ENCODE measurements at places on chromosomes 7 and 10.

GRCh38 chr10:43925793-43926192, 277.1 kb upstream of the ZNF32 start:
- DNase-seq = no peak

GRCh38 chr7:35993113-35993512, 159.9 kb upstream of the EEPD1 start:
- no peak for DNase-seq

GRCh38 chr7:7304705-7305450, 122.5 kb downstream of the C1GALT1 start:
- DNase-seq = no peak

DNA sequence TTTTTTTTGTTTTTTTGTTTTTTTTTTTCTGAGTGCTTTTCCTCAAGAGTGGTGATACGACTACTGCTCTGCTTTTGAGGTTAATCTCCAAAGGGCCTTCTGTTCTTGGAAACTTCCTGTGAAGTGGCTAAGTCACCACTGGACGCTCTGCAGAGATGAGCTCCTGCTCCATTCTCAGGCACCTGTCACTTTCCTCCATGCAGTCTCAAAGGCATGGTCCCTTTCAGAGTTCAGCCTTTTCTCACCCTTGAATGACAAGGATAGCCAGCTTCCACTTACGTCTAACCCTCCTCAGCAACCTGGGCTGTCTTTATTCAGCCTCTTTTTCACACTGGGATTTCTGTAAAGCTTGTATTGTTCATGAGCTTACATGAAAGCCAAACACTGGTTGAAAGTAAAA, 65.8 kb downstream of the BMPER start:
- peak; percentile 18 for DNase-seq

DNA sequence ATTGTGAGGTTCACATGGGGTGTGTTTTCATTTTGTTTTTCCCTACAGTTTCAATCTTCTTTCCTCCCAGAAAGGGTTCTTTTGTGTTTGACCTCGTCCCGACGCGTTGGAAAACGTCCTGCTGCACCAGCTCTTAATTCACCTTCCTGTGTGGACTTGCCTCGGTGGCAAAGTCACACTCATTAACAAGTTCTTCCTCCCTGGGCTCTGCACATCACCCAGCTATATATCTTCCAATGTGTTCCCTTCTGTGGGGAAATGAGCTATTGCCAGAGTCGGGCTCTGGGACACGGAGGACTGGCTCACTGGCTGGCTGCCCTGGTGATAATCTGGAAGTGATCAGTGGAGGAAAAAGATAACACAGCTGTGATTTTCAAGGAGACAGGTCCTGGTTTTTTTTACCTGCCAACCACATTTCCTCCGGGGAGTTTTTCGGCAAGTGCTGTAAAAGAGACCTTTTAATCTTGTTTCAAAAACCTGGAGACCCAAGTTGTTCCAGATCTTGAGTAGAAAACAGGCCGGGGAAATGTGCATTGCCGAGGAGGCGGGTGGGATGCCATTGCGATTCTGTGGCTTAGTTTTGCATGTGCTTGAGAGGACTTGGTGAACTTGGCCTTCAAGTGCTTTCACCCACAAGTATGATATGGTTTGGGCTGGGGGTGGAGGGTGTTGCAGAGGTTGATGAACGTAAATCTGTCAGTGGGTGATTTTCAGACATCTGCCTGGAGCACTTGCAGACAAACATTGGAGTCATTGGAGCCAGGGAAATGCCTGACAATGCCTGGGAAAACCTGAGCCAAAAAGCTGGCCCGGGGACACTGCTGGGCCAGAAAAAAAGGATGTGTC, 96.5 kb upstream of the CREB5 start:
- DNase-seq = peak; percentile 54

DNA sequence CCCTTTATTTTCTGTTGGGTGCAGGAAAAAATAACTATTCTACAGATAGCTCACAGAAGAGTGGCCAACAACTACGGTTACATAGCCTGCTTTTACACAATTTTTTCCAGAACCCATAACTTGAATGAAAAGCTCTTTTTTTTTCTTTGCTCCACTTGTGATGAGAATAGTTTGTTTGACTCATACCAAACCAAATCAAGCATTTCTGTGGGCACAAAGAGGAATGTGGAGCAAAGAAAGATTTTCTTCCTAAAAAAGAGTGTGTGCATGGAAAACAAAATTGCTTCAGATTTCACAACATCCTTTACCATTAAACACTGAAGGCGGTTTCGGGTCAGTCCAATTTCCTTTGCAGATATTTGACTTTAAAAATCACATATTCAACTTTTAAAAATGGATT, 54.8 kb upstream of the RAB11FIP2 start:
- DNase-seq = peak; percentile 21

DNA sequence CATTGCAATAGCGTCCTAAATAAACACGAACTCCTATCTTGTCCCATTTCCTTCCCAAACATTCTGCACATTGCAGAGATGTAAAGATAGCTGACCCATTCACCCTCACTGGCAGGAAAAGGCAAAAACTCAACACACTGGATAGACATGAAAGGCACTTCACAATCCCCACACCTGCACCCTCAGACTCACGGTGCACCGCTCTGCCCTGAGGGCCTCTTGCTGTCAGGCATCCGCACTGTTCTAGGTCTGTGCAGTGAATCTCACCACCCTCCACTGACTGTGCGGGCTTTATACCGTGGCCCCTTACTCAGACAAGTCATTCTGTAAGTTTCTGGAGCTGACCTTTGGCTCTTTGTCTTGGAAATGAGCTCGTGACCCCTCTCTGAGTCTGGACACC, 42.9 kb upstream of the PARD3 start:
- no peak for DNase-seq

DNA sequence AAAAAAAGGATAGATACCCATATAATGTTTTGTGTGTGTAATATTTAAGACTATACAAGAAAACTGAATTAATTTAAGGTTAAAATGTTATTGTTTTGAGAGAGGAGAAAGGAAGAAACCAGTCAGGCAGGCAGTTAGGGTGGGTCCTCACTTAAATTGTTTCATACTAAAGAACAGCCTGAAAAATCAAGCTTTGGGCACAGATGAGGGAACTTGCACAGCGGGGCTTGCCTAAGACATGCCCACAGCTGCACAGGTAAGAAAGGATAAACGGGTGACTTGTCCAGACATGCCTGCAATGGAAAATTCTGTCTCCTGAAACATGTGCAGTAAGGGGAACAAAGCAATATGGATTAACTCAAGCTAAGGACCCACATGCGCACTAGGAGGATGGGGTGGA, 158.4 kb downstream of the BBS9 start:
- no peak for DNase-seq

DNA sequence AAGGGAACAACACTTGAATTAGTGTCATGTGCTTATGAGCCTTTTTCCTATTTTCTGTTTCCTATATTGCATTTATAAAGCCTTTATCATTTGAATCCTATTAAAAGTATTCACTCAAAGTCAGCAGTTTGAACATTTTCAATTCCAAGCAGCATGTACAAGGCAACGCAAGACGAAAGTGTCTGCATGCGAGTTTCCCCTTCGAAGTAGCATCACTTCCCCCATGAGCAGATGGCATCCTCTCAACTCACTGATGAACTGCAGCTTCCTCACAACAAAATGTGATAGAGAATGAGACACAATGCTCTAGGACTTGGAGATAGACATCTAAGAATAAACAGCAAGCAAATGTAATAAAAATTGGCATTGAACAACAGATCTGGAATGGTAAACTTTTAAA, 270.7 kb downstream of the PRPF18 start:
- no peak for DNase-seq

GRCh38 chr7:36272567-36273269, 116.9 kb upstream of the ANLN start:
- no peak for DNase-seq

- DNase-seq = no peak
These were observed 229.7 kb downstream of the GFRA1 start for GRCh38 chr10:116043304-116043703.

- no peak for DNase-seq
These were observed 98.3 kb downstream of the FOXL3 start for GRCh38 chr7:388023-388960.

GRCh38 chr10:80158598-80159127, 26.1 kb downstream of the PLAC9 start:
- peak; percentile 99 for DNase-seq

DNA sequence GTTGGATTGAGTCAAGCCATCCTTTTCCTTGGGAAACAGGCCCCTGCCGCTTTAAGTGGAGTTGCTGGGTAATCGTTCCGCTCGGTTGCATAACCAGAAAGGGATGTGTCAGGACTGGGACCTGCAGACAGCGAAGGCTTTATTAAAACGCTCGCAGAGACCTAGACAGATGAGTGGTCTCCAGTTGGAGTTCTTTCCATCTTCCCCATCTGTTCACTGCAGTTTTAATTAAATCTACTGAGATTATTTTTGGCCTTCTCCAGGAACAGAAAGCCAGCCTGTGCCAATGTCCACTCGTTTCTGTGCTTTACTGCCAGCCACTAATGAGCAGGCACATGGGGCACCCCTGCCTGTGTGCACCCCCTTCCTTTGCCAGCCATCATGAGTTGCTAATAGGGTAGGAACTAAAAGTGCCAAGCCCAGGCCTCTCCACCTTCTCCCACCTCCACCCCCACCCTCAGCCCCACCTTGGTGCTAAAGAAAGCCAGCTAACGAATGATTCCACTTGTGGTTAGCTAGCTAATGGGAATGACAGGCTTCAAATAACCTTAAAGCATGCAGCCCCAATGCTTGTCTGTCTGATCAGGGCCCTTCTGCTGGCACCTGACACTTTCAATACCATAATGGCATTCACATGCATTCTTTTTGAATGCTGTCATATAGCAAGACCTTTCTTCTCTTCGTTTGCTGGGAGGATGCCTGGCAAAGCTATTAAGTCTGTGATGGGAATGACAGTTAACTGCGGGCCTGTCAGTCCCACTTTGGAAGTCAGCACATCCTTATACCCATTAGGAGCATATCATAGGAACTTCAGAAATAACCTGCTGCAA, 556.8 kb upstream of the GALNT17 start:
- DNase-seq = no peak

DNA sequence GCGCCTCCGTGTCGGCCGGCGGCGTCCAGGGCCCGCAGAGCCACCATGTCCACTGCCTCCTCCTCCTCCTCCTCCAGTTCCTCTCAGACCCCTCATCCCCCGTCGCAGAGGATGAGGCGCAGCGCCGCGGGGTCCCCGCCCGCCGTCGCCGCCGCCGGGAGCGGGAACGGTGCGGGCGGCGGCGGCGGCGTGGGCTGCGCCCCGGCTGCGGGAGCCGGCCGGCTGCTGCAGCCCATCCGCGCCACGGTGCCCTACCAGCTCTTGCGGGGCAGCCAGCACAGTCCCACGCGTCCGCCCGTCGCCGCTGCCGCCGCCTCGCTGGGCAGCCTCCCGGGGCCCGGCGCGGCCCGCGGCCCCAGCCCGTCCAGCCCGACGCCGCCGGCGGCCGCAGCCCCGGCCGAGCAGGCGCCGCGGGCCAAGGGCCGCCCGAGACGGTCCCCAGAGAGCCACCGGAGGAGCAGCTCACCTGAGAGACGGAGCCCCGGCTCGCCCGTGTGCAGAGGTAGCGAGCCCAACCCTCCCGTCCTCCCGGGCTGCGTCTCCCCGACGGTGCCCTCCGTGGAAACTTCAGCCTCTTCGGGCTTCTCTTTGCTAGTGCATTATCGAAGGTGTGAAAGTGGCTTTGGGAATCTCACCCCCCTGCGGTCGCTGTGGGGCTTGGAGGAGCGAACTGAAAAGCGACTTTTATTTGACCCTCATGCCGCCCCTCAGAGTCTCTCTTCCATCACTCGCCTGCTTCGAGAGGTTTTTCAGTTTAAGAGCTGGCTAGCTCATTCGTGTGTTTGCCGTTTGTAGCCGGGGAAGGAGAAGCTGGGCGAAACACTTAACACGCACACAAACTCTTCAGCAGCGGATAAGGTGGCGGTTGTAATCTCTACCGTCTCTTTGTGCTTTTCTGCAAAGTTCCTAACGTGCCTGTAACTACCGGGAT, 975 bp downstream of the GLCCI1 start:
- peak; percentile 59 for DNase-seq

- DNase-seq = no peak
These were observed at the start of gene SNCG for GRCh38 chr10:86958116-86958900. SNCG (plus strand) TSS chr10:86958599; CDS start chr10:86958698, 99 bp downstream.

DNA sequence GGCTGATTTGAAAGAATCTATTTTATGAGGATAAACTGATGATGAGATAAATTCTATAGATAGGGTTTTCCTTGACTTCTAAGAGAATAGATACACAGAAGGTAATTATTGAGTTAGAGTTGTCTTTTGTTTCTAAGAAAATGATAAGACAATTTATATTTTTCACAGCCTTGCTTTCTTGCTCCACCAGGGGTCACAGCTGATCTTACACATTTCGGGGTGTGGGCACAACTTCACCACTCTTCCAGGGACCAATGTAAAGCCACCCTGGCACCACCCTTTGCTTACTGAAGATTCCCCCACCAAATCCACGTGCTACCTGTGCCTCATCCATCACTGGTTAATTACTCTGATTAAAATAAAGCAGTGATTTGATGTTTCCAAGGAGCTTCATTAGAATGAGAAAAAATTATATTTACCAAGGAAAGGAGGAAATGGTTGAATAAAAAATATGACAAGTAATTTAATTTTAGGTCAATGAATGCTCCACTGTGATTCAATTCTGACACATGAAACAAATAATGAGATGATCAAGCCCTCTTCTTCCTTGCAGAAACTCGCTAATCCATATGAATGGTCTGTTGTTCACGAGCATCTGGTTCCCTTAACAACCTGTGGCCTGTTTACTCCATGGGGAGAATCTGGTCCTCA, 177.3 kb upstream of the TNS3 start:
- peak; percentile 46 for DNase-seq

DNA sequence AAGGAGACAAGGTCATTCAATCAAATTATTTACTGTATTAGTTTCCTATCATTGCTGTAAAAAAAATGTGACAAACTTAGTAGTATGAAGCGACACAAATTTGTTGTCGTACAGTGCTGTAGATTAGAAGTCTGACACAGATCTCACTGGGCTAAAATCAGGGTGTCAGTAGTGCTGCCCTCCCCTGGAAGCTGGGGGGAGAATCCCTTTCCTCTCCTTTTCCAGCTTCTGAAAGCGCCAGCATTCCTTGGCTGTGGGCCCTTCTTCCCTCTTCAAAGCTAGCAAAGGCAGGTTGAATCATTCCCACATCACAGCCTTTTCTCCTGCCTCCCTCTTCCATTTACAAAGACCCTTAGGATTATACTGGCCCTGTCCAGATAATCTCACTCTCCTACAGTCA, 28.0 kb downstream of the VPS41 start:
- no peak for DNase-seq

DNA sequence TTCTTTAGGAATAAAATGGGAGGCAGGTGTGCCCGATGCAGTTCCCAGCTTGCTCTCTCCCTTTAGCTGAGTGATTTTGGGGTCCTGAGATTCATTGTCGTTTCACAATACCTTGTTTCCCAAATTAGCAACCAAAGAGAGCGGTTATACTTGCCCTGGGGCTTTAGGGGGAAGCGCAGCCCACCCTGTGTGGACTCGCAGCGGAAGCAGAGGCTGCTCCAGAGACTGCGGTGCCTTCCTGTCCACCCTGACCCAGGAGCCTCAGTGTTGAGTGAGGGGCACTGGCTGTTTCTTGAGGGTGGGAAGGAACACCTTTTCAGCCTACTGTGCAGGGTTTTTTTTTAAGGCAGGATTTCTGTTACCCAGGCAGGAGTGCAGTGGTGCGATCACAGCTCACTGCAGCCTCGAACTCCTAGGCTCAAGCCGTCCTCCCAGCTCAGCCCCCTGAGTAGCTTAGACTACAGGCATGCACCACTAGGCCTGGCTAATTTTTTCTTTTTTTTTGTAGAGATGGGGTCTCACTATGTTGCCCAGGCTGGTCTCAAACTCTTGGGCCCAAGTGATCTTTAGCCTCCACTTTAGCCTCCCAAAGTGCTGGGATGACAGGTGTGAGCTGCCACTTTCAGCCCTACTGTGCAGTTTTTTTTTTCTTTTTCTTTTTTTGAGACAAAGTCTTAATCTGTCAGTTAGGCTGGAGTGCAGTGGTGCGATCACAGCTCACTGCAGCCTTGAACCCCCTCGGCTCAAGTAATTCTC, 67.0 kb downstream of the DNAJB6 start:
- DNase-seq = no peak
